ENCODE measurements at places on chromosomes 1 and 21.
A peak's percentile ranks its signal among the peaks of the same experiment; 100 is the strongest.

DNA sequence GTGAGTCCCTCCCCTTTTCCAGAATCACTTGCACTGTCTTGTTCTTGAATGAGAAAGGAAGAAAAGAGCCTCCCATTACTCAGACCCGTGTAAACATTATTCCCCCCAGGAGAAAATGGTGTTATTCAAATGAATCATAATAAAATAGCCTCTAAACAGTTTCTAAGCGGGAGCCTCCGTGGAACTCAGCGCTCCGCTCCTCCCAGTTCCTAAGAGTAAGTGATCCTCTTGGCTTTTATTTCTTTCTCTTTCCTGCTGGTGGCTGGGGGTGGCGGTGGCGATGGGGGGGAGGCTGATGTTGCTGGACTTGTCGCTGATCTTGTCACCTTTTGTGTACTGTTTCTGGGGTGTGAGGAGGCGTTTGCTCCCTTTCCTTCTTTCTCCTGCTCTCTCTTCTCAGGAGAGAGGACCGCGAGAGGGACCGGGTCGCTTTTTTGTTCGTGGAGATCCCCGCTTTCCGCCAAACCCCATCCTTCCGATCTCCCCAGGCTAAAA is 781 bp downstream of the PROX1 start:
- ATAC-seq = peak; percentile 10

DNA sequence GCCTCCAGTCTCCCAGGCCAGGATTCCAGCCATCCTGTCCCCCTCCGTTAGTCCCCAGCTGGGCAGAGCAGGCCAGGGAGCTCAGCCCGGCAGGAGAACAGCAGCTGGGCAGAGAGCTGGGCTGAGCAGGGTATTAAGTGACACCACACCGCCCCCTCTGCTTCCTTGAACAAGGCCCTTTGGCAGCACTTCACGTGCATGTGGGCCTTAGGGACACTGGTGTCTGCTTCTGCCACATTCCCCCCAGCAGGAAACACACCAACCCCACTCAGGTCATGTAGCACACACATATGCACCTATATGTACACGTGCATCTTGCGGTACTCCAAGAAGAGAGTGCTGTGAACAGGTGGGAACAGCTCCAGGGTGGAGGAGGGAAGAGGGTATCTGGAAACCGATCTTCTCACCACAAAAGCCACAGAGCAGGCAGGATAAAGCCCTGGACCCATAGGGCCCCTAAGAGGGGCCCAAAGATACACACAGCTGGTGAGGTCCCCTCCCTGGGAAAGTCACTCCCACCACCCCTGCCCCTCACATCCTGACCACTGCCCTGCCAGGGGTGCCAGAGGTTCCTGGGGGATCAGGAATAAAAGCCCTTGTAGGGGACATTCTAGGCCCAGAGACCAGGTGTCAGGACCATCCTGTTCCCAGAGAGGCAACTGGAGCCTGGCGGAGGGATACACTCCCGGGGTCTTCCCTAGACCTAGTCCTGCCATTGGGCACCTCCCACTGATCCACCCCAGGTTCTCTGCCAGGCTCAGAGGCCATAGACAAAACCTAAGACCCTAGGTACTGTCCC is 4.5 kb downstream of the EPHA2 start:
- ATAC-seq = no peak

- peak; percentile 70 for ATAC-seq
Measured at GRCh38 chr1:77126307-77126706, 92.9 kb downstream of the PIGK start.

DNA sequence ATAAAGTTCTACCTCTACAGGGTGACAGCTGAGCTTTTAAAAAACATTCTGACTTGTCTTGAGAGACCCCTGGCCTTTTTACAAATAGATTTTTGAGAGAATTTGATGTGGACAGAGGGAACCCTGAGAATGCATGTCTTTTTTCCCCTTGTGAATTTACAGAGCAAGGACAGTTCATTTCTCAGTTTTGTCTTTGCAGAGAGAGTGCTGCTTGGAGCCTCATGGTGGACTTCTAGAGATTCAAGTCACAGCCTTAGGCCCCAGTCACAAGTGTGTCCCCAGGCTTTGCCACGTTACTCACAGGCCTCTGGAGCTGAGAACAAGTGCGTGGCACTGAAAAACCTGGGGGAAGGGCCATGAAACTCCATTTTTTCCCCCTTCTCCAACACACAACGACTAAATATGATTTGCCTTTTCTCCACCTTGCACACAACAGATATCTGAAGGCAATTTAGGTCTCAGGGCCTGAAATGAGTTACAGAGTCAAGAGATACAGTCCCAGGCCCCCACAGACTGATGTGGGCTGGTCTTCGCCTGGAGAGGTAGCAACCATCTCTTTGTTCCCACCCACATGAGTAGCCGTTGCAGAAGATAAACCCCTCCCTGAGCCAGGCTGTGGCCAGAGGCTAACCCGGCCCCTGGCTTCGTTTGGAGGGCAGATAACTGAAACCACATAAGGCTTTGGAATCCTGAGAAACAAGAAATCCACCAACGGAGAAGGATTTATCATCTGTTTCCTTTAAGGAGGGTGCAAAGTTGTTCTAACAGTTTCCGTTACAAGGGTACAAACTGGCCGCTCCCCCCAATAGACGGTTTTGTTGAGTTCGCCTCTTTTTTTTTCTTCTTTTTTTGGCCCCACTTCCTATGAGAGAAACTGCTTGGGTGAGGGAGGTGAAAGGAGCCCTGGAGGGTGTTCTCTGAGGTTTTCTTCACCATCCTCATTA is 1.0 kb upstream of the PIGV start:
- ATAC-seq = no peak

- no peak for ATAC-seq
Measured at GRCh38 chr1:187009320-187009719, 180.6 kb downstream of the PLA2G4A start.

GRCh38 chr1:44717156-44717555 is 13.8 kb downstream of the RNU5D-1 start:
- ATAC-seq = no peak

GRCh38 chr1:32241001-32241763 is 5.8 kb upstream of the FAM167B start:
- peak; percentile 81 for ATAC-seq

- no peak for ATAC-seq
Measured at GRCh38 chr21:41606706-41607105, 98.7 kb upstream of the TMPRSS2 start.

DNA sequence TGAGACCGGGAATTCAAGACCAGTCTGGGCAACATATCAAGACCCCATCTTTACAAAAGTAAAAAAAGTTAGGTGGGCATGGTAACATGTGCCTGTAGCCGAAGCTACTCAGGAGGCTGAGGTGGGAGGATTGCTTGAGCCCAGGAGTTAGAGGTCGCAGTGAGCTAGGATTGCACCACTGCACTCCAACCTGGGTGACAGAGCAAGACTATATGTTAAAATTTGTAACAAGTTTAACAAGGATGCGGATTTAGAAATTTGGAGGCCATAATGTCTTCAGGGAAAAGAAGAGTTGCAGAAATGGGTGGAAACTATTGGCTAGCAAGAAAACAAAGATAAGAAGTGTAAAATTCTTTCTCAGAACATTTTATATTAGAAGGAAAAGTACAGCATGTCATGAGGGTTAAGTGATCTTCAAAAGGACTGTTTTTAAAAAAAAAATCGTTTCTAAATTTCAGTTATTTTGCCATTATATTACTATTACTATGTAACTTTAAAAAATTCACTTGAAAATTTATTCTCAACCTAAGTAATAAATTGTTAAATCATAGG is 17.6 kb downstream of the SOAT1 start:
- ATAC-seq = no peak

DNA sequence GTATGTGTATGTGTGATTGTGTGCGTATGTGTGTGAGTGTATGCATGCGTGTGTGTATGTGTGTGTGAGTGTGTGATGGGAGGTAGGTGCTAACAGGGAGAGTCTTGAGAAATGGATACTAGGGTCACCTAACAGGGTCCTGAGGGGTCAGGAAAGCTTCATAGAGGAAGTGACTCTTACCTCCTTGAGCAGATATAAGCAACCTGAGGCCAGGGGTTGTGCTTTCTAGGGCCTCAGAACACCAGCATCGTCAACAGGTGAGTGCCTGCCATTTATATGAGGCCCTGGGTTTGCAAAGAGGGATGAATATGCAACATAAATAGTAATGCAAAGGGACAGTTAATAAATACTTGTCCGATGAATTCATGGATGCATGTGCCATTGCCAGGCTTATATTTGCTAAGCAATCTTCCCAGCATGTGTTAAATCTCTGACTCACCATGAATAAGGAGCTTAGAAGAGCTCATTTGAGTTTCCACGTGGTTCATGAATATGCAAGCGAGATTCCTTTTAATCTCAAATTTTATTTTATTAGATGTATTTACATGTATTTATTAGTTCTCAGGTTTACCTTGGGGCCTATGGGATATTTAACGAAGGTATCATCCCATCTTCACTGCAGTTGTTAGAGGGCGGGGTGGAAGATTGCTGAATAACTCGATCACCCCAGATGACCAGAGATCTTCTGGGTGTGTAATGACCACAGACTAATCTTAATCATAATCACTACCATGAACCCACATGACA is 438.3 kb downstream of the CAMTA1 start:
- ATAC-seq = peak; percentile 25

- no peak for ATAC-seq
Measured at GRCh38 chr1:151616505-151616849, 4.6 kb downstream of the SNX27 start.

- no peak for ATAC-seq
Measured at GRCh38 chr21:34592120-34592955, 22.6 kb downstream of the RCAN1 start.

GRCh38 chr1:24351247-24351646 is 32.1 kb downstream of the GRHL3 start:
- ATAC-seq = no peak

- ATAC-seq = no peak
Measured at GRCh38 chr21:14084068-14084501, 126.7 kb downstream of the LIPI start.

GRCh38 chr1:30920827-30921226 is 12.3 kb upstream of the SDC3 start:
- no peak for ATAC-seq

DNA sequence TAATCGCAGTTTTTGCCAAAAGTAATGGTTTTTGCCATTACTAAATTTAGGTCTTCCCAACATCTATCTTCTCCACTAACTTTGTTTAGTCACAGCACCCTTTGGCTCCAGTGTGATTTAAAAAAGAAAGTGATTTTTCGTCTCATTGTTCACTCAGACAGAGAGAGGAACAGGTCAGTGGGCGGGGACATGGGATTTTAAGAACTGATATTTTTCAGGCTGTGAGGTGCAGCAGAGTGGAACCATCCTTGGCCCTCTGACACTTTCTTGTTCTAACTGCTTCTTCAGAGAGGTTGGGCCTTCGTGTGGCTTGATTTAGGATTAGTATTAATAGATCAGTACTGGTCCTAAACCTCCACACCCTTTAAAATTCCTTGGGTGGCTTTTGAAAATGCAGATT is 38.8 kb downstream of the CASQ2 start:
- ATAC-seq = no peak

DNA sequence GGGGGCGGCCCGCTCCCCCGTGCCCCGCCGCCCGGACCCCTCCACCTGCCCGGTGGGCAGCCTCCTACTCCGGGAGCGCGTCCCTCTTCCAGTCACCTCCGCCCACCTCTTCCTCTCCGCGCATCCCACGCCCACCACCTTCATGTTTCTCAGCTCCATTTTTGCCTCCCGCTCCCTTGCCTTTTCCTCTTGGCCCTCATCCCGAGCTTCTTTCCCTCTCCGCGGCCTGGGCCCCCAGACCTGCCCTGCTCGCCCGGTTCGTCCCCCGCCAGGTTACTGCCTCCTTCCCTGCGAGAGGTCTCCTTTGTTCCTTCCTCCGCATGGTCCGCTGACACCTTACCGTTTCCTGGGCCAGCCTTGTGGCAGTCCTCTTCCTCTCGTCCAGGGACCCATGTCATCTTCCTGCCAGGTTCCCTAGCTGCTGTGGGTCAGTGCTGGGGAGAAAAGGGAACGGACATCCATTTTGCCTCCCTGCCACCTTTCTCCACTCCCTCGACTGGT is 563 bp downstream of the QSOX1 start:
- peak; percentile 33 for ATAC-seq

DNA sequence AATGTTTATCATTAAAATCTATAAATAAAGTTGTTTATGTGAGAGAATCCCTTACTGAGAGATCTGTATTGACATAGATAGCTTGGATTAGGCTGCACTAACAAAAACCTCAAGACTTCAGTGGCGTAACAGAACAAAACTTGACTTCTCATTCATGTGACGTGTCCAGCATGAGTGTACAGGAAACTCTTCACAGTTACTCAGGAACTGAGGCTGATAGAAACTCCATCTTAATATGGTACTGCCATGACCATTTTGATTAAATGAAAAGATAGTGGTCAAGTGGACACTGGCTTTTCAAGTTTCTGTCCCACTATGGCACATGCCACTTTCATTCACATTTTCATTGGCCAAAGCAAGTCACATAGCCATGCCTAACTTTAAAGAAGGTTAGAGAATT is 3.7 kb downstream of the ST3GAL3 start:
- no peak for ATAC-seq

DNA sequence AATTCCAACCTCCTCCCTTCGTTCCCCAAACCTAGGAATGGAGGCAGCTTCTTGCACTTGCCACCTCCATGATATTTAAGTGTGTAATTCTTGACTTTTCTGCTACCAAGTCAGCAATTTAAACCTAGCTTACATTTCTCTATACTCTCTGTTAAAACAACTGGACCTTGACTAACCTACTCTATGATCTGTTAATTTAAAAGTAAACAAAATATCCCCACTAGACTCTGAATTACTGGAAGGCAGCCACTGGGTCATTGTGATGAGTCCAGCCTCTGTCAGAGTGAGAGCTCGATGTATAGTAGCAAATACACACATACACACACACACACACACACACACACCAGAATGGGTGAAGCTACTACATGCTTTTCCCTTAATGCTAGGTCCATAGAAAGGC is 40.0 kb upstream of the DHCR24 start:
- ATAC-seq = no peak

GRCh38 chr1:208190784-208191183 is 53.4 kb downstream of the PLXNA2 start:
- ATAC-seq = no peak

DNA sequence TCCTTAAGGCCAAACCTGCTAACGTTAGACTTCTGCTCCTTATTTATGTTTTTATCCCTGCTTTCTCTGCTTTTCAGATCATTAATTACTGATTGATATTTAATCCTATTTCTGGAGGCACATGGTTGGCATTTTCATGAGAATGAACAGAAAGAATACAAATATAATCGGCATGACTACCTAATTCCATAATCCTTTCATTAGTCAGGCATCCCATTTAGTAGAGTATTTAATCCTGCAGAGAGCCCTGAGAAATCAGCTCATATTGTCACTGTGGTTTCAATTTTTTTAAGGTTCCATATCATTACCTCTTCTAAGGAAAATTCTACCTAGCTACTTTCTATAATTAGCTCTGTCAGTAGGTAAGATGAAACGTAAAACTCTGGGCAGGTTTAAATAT is 238.8 kb downstream of the NCAM2 start:
- ATAC-seq = no peak

GRCh38 chr1:56569661-56570060 is 9.7 kb downstream of the PLPP3 start:
- ATAC-seq = peak; percentile 56

Data from motor neuron (in vitro differentiated cells).